ENCODE measurements at places on chromosomes 4 and X.
A peak's percentile ranks its signal among the peaks of the same experiment; 100 is the strongest.

DNA sequence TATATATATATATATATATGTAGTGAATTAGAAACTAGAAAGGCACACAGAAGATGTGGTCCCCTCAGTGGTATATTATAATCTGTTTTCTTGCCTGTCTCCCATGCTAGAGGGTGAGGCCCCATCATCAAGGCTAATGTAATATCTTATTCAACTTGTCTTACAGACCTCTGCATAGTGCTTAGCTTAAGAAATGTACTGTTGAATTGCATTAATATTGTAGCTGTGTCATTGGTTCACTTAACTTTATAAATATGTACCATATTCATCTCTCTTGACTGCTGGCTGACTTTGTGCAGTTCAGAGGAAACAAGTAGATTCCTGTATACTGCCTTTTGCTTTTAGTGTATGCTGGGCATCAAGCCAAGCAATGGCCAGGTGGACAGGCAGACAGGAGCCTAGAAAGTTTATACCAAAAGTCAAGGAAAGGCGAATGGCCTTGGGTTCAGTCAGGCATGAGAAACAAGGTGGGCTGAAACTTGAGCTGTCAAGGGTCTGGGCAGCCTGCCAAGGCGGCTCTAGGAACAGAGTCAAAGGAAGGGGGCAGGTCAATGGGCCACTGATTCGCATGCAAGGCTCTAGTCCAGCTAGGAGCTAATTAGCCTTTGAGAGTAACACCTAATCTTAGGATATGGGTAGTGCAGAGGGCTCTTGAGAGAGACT is 78.8 kb upstream of the LEF1 start:
- DNase-seq = no peak

GRCh38 chrX:16204538-16204937 is 37.3 kb downstream of the MAGEB17 start:
- no peak for DNase-seq

- no peak for DNase-seq
Observed at GRCh38 chr4:189840356-189840755, 100.3 kb upstream of the FRG1 start.

DNA sequence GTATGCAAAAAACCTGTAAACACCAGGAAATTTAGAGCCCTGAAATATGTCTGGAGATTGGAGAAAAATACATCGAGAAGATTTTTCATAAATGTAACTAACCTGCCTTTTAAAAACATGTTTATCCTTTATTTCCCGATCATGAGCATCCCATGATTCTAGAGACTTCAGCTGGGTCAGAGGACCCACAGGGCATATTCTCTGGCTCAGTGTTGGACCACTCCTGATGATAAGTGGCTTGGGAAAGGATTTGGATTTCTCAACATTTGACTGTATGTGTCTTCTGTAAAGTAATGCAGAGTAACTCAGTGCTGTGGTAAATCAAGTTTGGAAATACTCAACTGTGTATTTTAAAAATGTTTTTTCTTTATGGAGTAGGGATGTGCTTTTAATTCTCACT is 40.0 kb upstream of the ANK2 start:
- DNase-seq = no peak

GRCh38 chrX:149198980-149199732 is 305.9 kb downstream of the IDS start:
- DNase-seq = no peak

- DNase-seq = no peak
Observed at GRCh38 chrX:24253469-24253868, 60.4 kb downstream of the SUPT20HL2 start.

DNA sequence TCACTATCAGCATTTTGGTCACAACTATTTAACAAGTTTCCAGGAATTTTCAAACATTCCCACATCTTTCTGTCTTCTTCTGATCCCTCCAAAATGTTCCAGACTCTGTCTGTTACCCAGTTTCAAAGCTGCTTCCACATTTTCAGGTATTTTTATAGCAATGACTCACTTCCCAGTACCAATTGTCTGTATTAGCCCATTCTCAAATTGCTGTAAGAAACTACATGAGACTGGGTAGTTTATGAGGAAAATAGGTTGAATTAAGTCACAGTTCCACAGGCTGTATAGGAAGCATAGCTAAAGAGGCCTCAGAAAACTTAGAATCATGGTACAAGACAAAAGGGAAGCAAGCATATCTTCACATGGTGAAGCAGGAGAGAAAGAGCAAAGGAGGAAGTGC is 475.0 kb upstream of the PCDH7 start:
- no peak for DNase-seq

DNA sequence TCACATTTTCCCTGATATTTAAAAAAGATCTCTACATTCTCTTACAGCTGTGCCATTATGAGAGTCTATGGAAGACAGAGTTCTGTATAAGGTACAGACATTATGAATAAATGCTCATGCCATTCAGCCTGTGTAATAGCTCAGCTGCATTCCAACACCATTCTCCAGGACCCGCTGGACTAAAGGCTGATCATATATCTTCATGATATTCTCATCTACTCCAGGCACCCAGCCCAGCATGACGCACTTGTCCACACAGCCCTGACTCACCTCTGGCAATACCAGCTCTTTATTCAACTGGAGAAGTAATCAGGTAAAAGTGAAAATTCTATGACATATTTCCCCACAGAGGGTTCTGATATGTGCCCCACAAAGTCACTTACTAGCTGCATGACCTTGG is 437.5 kb upstream of the FGF16 start:
- no peak for DNase-seq

- no peak for DNase-seq
Observed at GRCh38 chr4:99013402-99013843, 17.9 kb downstream of the METAP1 start.

- no peak for DNase-seq
Observed at GRCh38 chrX:70105229-70105628, 28.0 kb upstream of the IGBP1 start.

DNA sequence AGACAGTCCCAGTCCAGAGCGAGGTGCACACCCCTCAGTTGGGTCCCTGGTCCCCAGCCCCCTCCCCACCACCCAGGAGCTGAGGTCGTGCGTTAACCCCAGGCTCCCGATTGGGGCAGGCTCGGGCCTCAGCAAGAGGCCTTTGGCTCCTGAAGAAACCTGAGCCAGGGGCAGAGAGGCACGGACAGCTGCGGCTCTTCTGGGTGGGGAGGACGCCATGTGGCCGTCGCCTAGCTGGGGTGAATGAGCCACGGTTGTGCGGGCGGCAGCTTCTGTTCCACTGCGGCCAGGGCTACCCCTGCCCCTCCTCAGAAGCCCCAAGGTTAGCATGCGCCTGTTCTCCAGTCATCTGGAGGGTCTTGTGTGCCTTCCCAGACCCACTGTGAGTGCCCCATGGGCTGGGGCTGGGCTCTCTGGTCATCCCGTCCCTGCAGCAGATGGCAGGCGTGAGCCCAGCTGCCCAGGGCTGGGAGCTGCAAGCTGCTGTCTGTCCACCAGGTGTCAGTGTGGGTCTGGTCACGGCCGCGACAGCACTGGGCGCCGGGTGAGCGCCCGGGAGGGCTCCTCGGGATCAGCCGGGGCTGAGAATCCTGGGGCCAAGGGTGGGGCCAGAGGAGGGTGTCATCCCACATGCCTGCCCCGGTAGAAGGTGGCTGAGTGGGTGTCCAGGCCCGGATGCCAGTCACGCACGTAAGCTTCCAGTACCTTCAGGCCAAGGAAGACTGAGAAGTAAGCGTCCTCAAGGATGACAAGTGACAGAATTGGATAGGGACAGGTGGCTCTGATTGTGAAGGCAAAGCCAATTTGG is 21.9 kb downstream of the ATP2B3 start:
- peak; percentile 24 for DNase-seq

DNA sequence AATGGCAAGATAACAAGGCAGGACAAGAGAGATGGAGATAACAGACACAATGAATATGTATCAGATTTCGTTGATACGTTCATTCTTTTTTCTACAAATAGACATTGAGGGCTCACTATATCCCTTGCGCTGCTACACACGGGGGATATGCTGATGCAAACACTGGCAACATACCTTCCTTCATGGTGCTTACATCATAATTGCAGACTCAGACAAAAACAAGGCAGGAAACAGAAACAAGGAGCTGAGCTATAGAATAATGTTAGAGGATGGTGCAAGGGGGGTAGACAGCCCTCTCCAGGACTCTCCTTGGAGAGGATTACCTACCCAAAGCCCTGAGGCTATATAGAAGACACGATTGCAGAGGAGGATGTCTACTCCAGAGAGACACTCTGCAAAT is 1069.5 kb downstream of the DMD start:
- no peak for DNase-seq

GRCh38 chrX:127621780-127622179 is 430.4 kb downstream of the ACTRT1 start:
- no peak for DNase-seq

DNA sequence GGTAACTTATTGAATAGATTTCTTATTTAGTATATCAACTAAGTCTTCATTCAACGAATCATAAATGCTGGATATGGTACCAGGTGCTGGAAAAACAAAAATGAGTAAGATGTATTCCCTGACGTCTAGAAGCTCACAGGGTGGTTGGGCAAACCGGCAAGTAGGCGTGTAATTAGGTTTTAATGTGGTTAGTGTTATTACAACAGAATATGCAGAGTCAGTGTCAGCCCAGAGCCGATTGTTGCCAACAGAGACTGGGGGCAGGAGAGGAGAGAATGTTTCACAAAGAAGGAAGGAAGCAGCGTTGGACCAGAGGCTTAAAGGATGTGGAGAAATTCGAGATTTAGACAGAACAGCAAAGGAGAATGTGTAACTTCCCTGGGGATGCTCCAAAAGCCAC is 111.7 kb downstream of the TENM3 start:
- no peak for DNase-seq

GRCh38 chr4:81632581-81633299 is 161.0 kb upstream of the RASGEF1B start:
- no peak for DNase-seq

GRCh38 chrX:36868592-36868991 is 139.6 kb upstream of the FAM47C start:
- DNase-seq = no peak

- no peak for DNase-seq
Observed at GRCh38 chrX:21524008-21524407, 134.1 kb downstream of the KLHL34 start.

- no peak for DNase-seq
Observed at GRCh38 chr4:38387348-38387747, 276.7 kb upstream of the KLF3 start.

GRCh38 chr4:82293304-82293703 is 80.5 kb downstream of the HNRNPD start:
- DNase-seq = no peak

GRCh38 chrX:70479247-70479921 is 34.7 kb downstream of the DLG3 start:
- DNase-seq = no peak

All from stimulated activated CD8-positive, alpha-beta memory T cell treated with anti-CD3 and anti-CD28 coated beads, Interleukin-12 subunit alpha, Interleukin-12 subunit beta, amount 100 ng/mL, for 4 hours (primary cell).